Upper lobe of right lung (tissue), 1 donor: ENCODE measurements at places on chromosomes 3 and 15. TPM values are rescaled to one million over a fixed set of nuclear protein-coding genes. Genes with fewer than 3 reads are reported as not detected.

GRCh38 chr3:194908496-194908895, 222.8 kb downstream of the FAM43A start:
- DNase-seq = no peak

DNA sequence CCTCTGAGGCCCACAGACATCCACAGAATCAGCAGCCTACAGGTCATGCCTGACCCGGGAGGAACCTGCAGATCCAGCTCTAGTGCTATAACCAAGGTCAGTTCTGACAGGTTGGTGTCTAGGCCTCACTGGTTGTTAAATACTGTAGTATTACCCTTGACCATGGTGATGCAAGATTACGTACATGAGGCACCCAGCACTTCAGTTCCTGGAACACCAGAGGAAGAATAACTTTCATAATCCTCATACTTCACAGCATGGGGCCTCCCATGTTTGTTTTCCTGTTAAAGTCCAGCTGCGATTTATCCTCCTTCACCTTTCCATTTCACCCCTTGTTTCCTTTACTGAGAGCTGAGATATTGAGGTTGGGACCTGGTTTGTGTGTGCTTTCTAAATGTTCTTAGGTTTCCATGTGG, 34.4 kb upstream of the GLCE start:
- no peak for DNase-seq

- DNase-seq = no peak
Measured at GRCh38 chr15:77542491-77543001, 90.2 kb downstream of the LINGO1 start.

GRCh38 chr3:55292360-55292759, 194.7 kb downstream of the WNT5A start:
- no peak for DNase-seq

DNA sequence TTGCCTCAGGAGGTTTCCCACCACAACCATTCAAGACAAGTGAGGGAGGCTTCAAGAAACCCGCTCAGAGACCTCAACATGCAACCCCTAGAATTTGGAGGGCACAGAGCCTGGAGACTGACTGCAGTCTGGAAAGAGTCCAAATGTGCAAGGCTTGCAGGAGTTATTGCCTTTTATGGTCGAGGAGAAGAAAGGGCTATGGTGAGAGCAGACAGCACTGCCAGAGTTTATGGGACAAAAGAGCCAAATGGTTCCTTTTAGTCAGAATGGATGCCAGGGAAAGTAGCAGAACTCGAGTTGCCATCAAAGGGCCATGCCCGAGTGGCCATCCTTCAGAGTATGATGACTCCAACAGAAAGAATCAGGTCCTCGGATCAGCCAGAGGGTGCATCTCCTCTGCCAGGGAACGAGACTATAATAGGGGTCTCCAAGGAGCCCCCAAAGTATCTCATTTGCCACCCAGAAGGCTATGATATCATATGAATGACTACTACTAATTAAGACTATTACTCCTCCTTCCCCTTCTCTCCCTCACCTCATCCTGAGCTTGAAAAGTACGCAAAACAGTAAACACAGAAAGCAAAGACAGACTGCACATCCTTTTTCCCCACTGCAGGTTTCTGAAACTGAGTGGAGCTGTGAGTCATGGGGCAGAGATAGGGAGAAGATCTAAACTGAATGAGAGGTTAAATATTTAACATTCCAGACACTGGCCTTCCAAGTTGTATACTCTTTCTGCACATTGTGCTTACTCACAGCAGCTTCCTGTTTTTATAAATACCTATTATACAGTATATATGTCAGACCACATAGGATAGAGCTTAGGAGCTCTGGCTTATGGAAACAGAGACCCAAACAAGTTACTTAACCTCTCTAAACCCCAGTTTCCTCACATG, 33.9 kb upstream of the TMCO5A start:
- DNase-seq = no peak

- no peak for DNase-seq
Measured at GRCh38 chr3:54065140-54065539, 57.2 kb upstream of the CACNA2D3 start.

- DNase-seq = no peak
Measured at GRCh38 chr15:87758794-87759418, 497.6 kb downstream of the NTRK3 start.

- DNase-seq = no peak
Measured at GRCh38 chr15:54941417-54941816, 255.3 kb downstream of the RSL24D1 start.

DNA sequence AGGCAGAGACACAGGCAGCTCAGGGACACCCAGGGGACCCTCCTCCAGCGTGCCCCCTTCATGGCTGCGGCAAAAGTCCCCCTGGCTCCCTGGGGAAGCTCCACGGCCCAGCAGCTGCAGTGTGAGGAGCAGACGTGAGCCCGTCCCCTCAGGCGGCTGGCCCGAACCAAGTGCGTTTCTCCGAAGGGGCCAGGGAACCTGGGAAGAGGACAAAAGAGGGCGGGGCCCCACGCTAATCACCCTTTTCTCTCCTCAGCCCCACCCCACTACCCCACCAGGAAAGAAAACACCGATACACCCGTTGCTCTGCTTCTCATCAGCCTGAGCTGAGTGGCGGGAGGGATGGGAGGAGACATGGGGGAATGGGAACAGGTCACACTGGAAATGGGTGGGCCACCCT, at the start of gene MUC4:
Gene MUC4, minus strand, starts transcription at position 174 of the 400 bp plus-strand sequence. Its CDS starts 112 bp downstream, at position 62.
- no peak for DNase-seq

DNA sequence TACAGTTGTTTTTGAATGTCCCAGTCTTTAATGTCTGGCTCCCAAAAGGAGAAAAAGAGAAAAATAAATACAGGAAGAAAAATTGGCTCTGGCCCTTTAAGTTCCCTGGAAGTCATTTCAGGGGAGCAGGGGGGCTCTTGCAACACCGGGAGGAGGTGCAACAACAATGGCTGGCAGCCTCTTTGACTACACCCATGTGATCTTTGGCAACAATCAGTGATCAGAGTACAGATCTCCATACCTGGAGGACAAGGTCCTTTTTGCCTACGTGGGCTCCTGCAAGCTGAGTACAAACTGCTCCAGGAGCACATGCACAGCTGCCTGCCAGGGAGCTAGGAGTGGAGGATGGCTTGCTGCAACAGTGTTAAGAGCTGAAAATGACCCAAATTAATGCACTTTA, 63.9 kb downstream of the GLCE start:
- DNase-seq = peak; percentile 62

- no peak for DNase-seq
Measured at GRCh38 chr3:63296249-63296648, 18.1 kb downstream of the SYNPR start.

DNA sequence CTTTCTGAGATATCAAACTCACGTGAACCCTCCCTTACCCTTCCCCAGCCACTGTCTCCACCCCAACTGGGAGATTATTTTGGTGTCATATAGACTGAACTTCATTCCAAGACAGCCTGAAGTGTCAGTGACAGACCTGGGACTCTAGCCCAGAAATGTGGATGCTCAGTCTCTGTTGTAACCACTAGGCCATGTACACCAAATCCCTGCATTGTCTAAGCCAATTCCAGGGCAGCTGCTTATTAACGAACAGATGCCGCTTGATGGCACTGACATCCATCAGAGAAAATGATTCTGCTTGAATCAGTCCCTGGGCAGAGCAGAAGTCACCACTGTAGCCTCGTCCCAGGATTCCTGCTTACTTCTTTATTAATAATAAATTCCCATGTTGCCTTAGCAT, 305.5 kb downstream of the GRM7 start:
- DNase-seq = no peak

DNA sequence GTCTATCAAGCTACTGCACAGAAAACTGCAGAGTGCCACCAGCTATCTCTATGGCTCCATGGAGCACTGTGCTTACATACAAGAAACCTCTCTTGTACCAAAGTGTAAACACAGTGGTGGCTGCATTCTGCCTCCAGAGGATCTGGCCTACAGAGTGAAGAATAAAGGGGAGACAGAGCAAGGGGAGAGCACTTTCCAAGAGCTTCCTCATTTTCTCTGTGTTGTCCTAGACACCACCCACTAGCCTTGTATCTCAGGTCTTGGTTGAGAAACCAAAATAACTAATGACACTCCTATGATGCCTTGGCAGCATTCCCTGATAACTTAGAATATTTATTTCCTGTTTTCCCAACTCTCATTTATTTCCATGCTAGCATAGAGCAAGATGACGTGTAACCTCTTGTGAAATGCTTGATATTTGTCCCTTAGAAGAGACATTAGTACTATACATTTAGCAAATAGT, 56.9 kb upstream of the PHLDB2 start:
- DNase-seq = no peak

Gene DOCK3
- total RNA-seq = 2.7 TPM

Gene CFAP100
- total RNA-seq = not detected

Gene RASL12
- total RNA-seq = 20.2 TPM

Gene TTC14
- 48.3 TPM for total RNA-seq

Gene WNT5A
- 24.5 TPM for total RNA-seq

Gene ACVR2B
- 6.6 TPM for total RNA-seq
